ENCODE measurements at places on chromosomes 5 and 9. TPM values are rescaled to one million over a fixed set of nuclear protein-coding genes. Genes with fewer than 3 reads are reported as not detected.

NEUROG1 gene
- not detected for total RNA-seq

DNA sequence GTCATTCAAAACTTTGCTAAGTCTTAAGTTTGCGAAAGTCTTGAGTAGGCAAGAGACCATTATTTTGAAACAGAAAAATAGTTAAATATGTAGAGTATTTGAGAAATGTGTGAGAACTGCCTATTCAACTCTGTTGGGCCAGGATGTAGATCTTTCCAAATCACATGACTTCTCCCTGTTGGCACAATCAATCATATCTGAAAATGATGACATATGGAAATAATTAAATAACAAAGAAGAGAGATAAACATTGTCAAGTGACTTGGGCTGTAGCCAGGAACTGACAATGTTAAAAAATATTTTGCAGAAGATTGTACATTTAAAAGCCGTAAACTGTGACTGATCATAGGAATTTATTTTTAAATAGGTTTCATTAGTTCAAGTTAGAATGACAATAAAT lies 104.6 kb upstream of the IL6ST start:
- no peak for DNase-seq

DNA sequence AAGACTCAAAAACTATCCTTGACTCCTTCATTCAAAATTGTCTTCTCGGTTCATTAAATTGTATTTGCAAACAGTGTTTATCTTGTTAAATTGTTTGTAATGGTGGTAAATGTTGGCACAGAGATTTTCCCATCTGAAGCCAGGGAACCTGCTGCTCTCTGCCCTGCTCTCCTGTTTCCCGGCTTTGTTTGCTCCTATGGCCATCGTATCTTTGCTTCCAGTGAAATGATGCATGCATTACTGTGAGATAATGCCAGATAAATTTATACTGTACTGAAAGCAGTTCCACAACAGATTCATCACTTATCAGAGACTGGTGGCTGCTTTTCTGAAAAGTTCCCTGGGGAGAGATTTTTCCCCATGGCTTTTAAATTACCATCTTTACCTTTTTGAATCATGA lies 81.4 kb downstream of the CD180 start:
- DNase-seq = no peak

DNA sequence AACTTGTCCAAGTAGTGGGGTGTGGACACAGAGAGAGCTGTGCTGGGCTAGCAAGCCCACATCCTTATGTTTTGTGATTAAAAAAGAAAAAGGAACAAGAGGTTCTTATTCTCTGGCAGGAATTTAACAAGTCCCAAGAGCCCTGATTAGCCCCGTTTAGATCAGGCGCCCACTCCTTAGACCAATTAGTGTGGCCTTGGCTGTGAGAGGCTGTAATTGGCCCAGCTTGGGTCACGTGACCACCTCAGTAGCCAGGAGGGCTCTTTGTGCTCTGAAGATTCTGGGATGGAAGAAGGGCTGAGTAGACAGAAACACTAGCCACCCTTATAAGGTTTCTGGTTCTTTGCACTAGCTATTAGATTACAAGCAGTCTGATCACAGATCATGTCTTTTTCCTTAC lies 31.1 kb downstream of the GCNT4 start:
- DNase-seq = no peak

DNA sequence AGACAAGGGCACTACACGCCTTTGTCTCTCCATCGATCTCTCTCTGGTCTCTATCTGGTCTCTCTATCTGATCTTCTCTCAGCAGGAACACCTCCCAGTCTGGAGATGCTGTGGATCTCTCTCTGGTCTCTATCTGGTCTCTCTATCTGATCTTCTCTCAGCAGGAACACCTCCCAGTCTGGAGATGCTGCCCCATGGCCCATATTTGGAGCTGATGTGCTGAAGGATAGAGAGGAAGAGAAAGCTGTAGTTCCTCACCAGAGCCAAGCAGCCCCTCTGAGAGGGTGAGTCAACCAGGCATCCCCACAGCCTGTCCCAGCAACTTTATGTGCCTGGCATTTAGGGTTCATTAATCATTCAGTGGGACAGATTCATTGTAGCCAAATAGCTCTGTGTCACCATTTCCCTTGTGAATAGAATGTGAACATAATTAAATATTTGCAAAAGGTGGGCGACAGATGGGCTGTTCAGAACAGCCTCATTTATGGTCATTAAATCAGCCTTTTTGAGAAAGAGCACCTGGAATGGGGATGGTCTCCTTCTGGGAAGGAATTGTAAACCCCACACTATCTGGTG lies 189.3 kb upstream of the MAST4 start:
- no peak for DNase-seq

DNA sequence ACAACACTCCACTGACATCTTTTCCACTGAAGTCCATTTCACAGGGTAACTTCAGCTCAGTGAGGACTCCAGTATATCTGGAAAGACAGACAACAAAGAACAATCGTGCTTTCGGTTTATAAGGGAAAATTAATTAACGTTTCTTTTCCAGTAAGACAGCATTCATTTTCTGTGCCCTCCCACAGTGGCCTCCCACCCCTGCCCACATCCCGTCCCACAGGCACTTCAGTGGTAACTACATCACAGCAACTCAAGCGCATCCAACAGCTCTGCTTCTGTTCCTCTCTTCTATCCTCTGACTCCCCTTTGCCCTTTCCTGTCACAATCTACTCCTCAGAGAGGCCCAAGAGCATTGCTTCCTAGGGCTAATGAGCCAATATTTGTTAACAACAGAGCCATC lies 40.3 kb downstream of the GLDC start:
- DNase-seq = no peak

DNA sequence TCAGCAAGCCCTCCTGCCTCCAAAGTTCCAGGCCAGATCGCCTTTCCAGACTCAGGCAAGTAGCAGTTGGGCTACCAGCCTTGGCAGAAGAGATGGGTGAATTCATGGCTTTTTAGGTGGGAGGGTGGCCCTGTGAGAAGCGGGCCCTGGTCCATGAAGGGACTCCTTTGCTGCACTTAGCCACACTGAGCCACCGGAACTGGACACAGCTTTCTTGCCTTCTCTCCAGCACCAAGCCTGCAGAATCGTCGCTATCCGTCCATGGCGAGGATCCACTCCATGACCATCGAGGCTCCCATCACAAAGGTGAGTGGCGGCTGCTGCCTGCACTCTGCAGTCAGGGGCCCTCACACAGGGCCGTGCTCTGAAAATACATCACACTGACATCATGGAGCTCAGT lies 85.0 kb downstream of the WDR41 start:
- DNase-seq = no peak

GRCh38 chr9:36336131-36336907 lies 63.8 kb downstream of the RNF38 start:
- no peak for DNase-seq

DNA sequence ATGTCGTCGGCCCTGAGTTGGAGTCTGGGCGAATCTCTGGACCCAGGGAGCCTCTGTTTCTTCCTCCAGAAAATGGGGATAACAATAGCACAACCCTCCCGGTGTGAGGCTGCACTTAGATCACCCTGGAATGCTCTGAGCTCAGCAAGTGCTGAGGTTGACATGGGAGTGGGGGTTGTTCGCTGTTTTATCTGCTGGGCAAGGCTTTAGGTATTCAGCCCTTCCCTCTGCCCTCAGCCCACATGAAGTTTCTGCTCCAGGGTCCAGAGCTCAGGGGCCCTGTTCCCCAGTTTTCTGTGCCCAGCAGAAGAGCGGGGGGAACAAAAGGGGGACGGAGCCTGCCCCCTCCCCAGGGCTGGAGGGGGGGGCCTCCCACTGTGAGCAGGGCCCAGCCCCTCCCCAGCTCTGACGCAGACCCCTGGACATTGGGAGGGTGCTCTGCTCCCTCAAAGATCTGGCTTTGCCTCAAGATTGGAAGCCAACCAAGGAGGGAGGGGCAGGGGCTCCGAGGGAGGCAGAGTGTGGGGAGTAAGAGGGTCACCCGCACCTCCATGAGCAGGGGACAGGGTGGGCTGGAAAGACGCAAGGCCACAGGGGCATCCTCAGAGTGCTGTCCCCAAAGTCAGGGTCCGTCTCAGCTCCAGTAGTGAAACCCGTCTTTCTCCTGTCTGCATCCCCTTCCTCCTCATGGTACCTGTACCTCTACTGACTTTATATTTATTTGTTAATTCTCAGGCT lies 215.6 kb downstream of the C9orf50 start:
- no peak for DNase-seq
